ENCODE measurements at places on chromosomes 7 and 10.
A peak's percentile ranks its signal among the peaks of the same experiment; 100 is the strongest.

GRCh38 chr7:98921608-98922372 lies 43.5 kb downstream of the TRRAP start:
- no peak for DNase-seq

DNA sequence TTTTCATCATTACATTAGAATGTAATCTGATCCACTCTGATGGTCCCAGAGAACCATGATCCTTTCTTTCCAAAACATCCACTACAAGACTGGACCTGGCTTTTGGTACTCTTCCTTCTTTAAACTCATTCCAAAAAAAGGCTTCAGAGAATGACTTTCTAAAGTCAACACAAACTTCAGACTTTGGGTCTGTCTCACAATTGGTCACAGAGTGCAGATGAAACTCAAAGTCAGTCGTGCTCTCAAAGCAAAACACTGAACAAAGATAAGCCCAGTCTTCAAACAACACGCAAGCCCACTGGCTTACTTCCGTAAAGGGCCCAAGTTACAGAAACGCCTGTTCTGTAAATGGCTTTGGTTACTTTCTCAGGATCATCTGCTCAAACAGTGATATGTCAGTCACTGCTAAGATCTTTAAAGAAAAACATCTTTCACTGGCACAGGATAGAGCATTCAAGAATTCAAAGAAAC lies 250.9 kb upstream of the MKLN1 start:
- DNase-seq = peak; percentile 14

- DNase-seq = no peak
Observed at GRCh38 chr7:157686285-157686894, 349.6 kb downstream of the DNAJB6 start.

- DNase-seq = no peak
Observed at GRCh38 chr10:17407047-17407446, 47.3 kb downstream of the ST8SIA6 start.

GRCh38 chr10:31769564-31769963 lies 159.1 kb downstream of the ARHGAP12 start:
- DNase-seq = peak; percentile 83

GRCh38 chr7:154781369-154782303 lies 221.3 kb downstream of the PAXIP1 start:
- DNase-seq = no peak

- no peak for DNase-seq
Observed at GRCh38 chr10:124032087-124032935, 61.1 kb downstream of the CHST15 start.

GRCh38 chr7:129771201-129771927 lies 159.8 kb downstream of the NRF1 start:
- DNase-seq = no peak

DNA sequence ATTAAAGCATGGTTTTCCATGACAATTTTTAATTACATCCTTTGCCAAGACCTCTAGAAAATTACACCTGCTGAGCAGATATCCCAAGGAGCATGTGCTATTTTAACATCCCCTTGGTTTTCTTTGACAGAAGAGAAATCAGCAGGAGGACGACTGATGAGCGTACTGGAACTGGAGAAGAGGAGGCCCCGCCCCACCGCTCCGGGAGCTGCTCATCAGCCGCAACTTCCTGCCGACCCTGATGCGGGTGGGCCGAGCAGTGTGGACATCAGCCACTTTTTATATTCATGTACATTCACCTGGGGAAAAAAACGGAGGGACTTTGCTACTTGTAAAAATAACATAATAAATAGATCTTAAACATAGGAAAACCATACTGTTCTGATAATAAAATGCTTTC lies 54.2 kb downstream of the CDC123 start:
- no peak for DNase-seq

GRCh38 chr10:17588420-17588819 lies 28.8 kb downstream of the HACD1 start:
- DNase-seq = no peak

GRCh38 chr7:6170571-6171531 lies 101.6 kb downstream of the CYTH3 start:
- DNase-seq = no peak

DNA sequence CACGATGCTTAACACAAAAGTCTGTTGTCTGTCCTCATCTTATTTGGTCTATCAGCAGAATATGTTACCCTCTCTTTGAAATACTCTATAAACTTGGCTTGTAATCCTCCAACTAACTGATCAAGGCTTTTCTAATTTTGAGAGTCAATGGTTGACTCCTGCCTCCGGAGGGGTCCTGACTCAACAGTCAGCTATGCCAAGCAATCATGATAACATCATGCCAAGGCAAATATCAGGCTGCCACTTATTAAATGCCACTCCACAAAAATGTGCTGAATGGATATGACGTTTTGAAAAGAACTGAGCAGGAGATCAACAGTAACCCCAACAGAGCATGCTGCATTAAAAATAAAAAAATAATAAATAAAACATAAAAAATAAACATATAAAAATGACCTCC lies 116.1 kb downstream of the PARD3 start:
- DNase-seq = peak; percentile 69

- DNase-seq = no peak
Observed at GRCh38 chr7:128044064-128044463, 12.8 kb upstream of the LRRC4 start.

DNA sequence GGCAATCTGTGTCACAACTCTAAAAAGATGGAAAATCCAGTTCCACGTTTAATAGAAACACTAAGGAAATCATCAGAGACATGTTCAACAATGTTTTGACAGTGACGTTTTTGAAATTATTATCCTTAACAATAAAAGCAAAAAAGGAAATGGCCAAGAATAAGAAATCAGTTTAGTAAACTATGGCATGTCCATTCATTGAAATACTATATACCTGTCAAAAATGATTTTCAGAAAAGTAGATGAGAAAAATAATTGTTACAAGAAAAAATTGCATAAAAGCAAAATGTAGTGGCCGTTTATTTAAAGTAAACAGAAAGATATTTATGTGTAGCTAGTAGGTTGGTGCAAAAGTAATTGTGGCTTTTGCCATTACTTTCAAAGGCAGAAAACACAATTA lies 345.4 kb upstream of the NPSR1 start:
- DNase-seq = no peak

DNA sequence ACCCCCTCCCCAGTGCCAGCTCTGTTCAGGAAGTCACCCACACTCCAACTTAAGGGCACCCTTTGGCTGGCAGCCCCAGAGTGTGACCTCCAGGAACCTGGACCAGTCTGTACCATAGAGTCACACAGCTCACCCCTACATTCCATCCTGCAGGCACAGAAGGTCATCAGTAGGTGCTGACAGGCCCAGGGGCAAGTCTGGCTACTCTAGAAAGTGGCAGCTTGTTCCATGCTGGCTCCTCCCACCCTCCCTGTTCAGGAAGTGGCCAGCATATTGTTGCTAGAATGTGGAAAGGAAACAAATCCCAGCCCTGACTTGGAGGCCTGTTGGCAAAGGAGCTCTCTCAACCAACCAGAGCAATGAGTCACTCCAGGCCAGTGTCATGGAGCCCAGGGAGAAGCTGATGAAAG lies 3.2 kb upstream of the NCOA4 start:
- DNase-seq = peak; percentile 80

DNA sequence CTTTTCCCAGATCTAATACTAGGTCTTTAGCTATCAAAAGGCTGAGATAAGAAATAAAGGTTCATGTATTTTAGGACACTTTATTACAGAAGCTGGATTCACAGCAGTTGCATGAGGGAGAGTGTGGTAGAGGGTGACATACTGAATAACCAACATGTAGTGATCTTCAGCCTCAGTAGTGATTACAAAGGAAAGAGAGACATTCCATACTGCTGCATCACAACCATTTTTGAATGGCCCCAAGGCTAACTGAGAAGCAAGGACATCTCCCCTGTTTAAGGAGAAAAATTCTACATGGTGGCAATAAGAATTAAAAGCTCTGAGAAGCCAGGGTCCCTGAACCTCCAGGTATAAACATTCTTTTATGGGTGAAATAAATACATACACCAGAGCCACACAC lies 35.3 kb downstream of the COG5 start:
- peak; percentile 70 for DNase-seq

GRCh38 chr7:21367081-21367480 lies 60.8 kb upstream of the SP4 start:
- DNase-seq = no peak

DNA sequence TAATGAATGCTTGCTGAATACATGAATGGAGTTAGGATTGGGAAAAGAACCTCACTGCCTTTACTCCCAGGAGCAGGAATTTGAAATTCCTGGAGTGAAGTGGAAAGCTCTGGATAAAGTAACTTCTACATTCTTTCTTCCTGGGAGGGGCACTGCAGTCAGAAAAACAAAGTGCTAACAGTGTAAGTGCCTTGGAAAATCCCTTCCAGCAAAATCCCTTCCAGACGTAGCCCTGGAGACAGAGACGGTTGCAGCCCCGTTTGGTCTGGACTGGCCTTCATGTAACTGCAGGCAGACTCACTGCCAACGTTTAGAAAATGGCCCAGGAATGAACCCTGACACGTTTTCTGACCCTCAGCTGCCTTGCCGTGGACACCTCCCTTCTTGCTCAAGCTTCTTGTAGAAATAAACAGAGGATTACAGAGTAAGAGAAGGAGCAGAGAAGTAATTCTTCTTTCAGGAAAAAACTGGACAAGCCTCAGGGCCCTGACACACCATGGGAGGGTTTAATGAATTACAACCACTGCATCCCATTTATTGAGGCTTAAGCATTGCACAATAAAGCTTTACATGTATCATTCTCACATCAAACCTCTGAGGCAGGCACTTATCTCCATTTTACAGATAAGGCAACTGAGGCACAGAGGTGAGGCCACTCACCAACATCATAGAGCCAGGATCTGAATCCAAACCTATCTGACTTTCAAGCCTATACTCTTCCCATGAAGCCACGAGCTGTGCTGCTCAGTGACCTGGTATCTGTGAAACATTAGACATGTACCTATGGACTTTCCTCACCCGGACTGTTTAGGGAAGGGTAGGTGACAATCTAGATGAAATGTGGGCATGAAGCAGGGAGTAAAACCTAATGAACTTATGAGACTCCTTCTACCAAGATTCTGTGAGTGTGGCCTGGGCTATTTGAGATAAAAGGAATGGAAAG lies 7.8 kb downstream of the ITPRIP start:
- DNase-seq = peak; percentile 84

DNA sequence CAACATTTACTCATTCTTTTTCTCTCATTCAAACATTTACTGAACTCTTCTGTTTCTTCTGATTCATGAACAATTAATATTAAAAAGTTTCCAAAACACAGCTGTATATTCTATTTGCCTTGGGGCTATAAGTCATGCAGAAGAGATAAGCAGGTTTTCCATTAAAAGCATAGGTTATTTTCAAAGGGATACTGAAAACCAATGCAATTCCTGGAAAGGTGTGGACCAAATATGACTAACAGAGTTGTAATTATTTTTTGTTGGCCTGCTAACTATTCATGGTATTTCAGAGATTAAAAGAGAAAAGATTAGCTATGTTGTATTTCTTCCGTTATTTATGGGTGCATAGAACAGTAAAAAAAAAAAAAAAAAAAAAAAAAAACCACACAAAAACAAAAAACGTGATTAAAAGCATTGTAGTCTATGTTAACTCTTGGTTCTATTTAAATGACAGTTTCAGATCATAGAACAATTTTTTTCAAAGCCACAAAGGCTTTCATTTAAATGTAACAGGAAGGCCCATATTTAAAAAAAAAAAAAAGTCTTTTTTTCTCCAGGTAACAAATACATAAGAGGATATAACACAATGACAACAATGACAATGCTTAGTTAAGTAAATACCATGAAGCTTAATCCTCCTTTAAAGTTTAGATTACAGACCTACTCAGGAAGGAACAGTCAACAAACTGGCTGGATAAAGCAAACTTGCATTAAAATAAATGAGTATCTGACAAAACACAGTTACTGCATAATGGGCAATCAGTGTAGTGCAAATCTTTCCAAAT lies 1042.9 kb downstream of the GATA3 start:
- no peak for DNase-seq

GRCh38 chr10:104128214-104128613 lies 6.2 kb downstream of the SFR1 start:
- DNase-seq = peak; percentile 16

GRCh38 chr10:111835574-111835973 lies 348.0 kb downstream of the GPAM start:
- no peak for DNase-seq

GRCh38 chr7:150753826-150754603 lies 16.8 kb downstream of the GIMAP5 start:
- DNase-seq = peak; percentile 2

GRCh38 chr7:151133266-151133985 lies 34.1 kb downstream of the GBX1 start:
- DNase-seq = no peak

- DNase-seq = no peak
Observed at GRCh38 chr10:56831681-56832080, 470.6 kb upstream of the ZWINT start.

GRCh38 chr7:108324053-108325038 lies 131.9 kb downstream of the NRCAM start:
- no peak for DNase-seq

DNA sequence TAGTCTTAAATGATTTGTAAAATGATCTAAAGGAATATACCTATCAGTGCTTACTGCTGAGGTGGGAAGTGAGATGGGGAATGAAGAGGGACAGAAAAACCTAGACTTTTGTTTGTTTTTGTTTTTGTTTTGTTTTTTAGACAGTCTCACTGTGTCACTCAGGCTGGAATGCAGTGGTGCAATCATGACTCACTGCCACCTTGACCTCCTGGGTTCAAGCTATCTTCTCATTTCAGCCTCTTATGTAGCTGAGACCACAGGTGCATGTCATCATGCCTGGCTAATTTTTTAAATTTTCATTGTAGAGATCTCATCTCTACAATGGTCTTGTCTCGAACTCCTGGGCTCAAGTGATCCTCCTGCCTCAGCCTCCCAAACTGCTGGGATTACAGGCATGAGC lies 116.4 kb upstream of the SEM1 start:
- DNase-seq = no peak

DNA sequence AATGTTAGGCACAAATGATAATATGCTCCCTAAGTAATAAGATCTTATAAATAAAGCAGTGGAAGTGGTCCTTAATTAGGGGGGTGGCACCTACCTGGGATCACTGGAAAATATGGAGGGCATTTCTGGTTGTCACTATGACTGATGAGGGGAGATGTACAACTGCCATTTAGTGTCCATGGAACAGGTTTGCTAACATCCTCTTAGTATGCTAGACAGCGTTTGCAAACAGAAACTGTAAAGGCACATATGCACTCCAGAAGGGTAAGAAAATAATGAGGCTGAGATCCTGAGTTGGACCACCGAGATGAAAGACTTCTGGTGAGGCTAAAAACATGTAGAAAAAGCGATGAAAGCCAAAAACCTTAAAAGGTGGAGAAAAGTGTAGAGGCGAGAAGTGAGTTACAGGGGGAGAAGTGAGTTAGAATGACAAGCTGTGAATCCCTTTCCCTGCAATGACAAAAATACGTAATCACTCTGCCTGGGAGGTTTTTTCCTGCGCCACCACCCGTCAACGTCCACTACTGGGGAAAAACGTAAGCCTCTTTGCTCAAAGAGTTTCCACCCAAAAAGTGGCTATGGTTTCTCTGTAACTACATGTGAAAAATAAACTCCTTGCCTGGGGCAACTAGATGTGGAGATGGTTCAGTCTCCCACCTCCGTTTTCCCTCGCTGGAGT lies 767 bp downstream of the KRIT1 start:
- peak; percentile 15 for DNase-seq

- no peak for DNase-seq
Observed at GRCh38 chr7:3579638-3580219, 278.7 kb downstream of the SDK1 start.

GRCh38 chr10:16975188-16975587 lies 154.4 kb downstream of the CUBN start:
- DNase-seq = no peak

GRCh38 chr10:87685832-87686574 lies 26.3 kb downstream of the PAPSS2 start:
- DNase-seq = no peak

Data from HFFc6 (cell line).